ENCODE measurements at places on chromosomes 2 and 18.

DNA sequence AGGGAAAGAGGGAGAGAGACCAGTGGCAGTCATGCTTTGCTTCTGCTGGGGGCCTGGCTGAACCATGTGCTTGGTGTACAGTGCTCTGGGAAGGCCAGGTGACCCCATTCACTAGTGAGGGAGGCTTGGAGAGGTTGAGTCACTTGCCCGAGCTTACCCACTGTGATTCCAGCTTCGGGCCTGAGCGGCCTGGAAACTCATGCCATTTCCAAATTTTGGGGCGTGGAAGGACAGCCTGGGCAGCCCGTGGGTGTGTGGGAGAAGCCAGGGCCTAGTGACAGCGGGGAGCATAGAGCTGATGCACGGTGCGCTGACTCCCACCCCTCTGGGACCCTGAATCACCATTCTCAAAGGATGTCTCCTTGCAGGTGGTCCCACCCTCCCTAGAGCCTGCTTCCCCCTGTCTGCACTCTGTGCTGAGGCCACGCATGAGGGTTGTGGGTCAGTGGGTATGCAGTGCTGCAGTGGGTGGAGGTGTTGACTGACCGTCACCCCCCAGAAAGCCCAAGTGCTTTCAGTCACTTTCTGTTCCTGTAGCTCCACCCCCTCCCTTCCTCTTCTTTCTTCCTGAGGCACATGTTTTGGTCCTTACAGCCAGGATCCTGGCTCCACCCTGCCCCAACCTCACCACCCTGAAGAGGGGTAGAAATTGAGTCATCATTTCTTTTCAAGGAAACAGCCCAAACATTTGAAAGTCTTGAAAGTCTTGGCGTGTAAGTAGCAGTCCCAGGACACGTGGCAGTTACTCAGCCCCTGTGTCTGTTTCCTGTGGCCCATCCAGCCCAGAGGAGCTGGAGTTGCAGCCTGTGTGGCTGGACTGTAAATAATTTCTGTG lies 69.3 kb upstream of the MCFD2 start:
- DNase-seq, result no peak

- DNase-seq, result no peak
Measured at GRCh38 chr2:101396316-101396717, 9.0 kb upstream of the CREG2 start.

DNA sequence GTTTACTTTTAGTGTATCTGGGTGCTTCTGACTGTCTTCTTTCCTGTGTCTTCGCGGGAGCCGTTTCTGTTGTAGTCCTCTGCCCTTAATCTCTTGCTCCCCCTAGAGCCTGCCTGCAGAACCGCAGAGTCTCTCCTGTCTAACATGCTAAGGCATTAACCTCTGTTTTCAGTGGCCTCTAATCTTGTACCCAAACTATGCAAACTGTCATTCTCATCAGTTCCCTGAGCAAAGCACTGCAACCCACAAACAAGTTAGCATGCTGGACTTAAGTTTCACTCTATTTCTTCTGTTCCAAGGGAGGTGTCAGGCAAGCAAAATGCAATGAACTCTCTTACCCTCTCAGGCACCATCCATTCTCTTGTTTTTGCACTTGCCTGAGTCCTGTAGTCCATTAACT lies 138.4 kb downstream of the OTX1 start:
- DNase-seq, result no peak

- no peak for DNase-seq
Measured at GRCh38 chr2:187302116-187302515, 145.9 kb downstream of the CALCRL start.

- no peak for DNase-seq
Measured at GRCh38 chr2:159497256-159497655, 119.1 kb downstream of the BAZ2B start.

All from esophagus squamous epithelium (tissue), 5 donors.